ENCODE measurements at places on chromosomes 7 and 10. TPM values are rescaled to one million over a fixed set of nuclear protein-coding genes. Genes with fewer than 3 reads are reported as not detected.

DNA sequence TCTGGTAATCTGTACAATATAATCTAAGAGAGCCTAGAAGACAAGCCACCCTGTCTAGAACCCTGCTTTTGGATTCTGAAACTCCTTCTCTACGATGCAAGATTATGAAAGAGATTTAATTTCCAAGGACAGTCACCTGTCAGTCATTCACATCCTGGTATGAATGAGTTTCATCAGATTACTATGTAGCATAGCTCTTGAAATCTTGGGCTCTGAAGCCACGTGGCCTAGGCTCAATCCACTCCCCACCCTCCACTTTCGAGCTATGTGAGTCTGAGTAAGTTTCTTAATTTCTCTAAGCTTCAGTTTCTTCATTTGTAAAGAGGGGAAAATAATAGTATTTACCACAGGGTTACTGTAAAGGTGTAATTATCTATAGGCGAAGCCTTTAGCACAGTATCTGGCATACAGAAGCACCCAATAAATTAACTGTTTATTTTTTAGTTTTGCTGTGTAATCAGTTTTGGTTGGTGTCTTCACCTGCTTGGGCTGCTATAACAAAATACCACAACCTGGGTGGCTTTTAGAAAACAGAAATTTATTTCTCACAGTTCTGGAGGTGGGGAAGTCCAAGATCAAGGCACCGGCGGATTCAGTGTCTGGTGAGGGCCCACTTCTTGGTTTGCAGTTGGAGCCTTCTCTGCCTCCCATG, 71.3 kb downstream of the MYOF start:
- DNase-seq = no peak

DNA sequence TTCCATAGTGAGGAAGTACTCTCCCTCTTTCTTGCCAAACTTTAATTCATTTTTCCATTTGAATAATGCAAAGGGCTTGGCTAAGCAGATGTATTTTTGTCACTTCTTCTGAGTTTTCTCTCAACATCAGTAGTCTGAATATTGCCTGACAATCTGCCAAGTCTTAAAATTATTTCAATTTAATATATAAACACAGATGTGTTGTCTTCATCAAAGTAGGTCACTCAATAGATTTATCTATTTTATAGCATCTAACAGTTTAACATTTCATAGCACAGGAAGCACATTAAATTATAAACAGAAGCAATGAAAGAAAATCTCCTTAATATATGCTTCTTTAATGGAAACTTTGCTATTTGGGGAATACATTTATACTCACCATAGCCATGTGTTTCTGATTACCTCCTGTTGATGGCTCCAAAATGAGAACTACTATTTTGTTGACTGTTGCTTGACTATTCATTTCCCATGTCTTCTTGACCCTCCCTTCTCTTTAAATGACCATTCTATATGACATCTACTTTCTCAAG, 4.5 kb downstream of the CPED1 start:
- DNase-seq = no peak

- DNase-seq = no peak
These were observed 4.6 kb downstream of the ZNF22 start for GRCh38 chr10:45005284-45005683.

PDE1C gene
- total RNA-seq = 6.6 TPM

DNA sequence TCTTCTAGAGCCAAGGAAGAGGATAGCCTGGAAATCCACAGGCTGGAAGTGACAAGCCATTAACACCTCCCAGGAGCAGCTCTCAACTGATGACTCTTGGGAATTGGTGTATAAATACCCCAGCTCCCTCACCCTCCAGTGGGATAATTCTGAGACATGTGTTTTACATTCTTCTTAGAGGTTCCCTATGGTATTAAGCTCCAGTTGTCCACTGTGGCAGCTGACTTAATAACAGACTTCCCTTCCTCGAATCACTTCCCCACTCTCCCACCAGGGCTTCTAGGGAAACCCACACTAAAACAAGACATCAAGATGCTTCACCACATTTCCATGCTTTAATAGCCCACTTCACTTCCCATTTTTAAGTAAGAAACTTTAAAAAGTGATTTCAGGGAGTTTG, 47.2 kb downstream of the FAM107B start:
- no peak for DNase-seq
